ENCODE measurements at places on chromosomes 4 and X.

- no peak for DNase-seq
These were observed 101.4 kb downstream of the ADRA2C start for GRCh38 chr4:3867403-3868100.

DNA sequence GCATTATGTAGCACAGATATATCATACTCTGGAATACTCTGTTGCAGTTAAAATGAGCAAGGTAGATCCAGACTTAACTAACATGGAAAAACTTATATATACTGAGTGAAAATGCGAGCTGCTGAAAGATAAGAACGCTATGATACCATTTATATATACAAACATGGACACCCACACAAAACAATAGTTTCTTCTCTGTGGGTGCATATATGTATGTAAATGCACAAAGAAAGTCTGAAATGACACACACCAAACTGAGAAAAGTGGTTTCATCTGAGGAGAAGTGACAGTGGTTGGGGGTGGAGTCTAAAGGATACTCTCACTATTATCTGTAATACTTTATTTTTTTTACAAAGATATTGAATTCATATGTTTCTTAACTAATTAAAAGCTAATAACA, 12.2 kb upstream of the FGF2 start:
- no peak for DNase-seq

GRCh38 chrX:48470110-48470832, at the start of gene SLC38A5:
TSS of gene SLC38A5 (minus strand) at chrX:48470260. CDS start at chrX:48467924, 2,336 bp downstream.
- DNase-seq: no peak

DNA sequence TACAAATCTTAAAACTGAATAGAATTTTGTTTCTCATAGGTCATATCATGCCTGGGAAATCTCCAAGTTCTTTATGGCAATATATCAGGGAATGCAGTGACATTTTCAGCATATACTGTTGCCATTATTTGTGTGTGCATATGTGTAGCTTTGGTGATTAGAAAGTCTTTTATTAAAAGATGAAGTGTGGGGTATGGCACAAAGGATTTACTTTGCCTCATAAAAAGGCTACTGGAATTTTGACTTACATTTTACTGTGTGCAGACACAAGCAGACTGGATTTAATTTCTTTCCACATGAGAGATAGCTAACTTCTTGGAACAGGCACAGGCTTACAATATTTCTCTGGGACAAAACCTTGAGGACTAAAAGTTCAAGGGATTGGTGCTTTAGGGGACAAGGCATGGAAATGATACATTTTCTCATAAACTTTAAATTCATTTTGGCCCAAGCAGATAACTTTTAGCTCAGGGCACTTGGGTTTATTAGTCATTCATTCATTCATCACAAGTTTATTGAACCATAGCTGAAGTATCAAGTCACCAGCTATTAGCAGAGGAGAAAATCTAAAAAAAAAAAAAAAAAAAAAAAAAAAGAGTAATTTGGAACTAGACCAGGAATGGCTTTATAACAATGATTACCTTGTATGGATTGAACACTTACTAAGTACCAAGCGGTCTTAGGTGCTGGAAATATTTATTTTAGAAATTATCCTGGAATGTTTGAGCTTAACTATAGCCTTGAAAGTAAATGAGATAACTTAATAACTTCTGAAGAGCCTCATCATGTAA, 191.5 kb downstream of the SLIT2 start:
- no peak for DNase-seq

GRCh38 chrX:65690057-65690855, 22.8 kb downstream of the MSN start:
- DNase-seq: no peak

DNA sequence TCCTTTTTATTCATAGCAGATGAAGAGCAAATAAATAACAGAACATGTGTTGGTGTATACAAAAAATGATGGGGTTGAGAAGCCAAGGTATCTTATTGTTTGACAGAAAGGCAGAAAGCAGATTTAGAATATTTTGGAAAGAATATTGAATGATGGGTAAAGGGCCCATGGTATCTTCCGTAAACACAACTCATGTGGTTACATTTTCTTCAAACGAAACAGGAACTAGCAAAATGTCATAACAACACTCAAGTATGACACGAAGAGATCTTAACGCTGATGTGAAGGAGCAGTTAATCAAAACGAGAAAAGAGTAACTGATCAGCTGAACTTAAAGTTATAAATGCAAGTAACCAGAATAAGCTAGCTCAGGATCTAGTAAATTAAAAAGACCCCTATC, 195.7 kb upstream of the GK2 start:
- no peak for DNase-seq

All from NCI-H748 treated with DMSO at 0.1 percent for 48 hours (cell line).